ENCODE measurements at places on chromosomes 3 and 15.

GRCh38 chr15:44738340-44738984 is 2.1 kb downstream of the TRIM69 start:
- peak; percentile 20 for DNase-seq

DNA sequence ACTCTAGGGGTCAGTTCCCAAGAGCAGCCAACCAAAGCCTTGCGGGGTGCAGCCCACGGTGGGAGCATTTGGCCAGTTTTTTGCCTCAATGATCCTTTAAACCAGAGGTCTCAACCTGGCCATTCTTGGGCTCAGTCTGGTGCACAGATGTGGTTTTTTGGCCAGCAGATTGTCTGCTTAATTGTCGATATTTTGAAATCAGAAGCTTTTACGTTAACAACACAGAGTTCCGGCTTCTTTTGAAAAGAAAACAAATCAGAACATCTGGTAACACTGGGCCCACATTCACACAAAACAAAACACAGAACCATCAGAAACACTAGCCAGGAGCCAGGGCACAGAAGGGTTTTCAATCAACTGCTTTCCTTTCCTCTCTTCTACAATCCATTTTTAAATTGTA is 127.7 kb downstream of the XXYLT1 start:
- DNase-seq, result no peak

DNA sequence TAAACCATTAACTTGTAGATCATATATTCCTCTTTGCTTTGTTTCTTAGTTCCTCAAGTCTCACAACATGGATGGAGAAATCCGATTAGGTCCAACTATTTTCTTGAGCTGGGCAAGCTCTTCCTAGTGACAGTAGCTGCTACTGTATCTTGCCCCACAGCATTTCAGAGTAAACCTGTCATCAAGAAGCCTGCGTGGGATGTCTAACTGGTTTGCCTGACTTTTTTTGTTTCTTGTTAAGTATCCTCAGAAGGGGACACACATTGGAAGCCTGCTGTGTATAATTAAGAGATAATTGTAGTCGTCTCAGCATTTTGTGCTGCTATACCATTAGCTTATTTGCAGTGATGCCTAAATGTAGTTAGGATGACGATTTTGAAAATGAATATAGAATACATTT is 29.3 kb upstream of the STT3B start:
- no peak for DNase-seq

GRCh38 chr15:30001602-30002001 is 81.2 kb upstream of the GOLGA8J start:
- no peak for DNase-seq

DNA sequence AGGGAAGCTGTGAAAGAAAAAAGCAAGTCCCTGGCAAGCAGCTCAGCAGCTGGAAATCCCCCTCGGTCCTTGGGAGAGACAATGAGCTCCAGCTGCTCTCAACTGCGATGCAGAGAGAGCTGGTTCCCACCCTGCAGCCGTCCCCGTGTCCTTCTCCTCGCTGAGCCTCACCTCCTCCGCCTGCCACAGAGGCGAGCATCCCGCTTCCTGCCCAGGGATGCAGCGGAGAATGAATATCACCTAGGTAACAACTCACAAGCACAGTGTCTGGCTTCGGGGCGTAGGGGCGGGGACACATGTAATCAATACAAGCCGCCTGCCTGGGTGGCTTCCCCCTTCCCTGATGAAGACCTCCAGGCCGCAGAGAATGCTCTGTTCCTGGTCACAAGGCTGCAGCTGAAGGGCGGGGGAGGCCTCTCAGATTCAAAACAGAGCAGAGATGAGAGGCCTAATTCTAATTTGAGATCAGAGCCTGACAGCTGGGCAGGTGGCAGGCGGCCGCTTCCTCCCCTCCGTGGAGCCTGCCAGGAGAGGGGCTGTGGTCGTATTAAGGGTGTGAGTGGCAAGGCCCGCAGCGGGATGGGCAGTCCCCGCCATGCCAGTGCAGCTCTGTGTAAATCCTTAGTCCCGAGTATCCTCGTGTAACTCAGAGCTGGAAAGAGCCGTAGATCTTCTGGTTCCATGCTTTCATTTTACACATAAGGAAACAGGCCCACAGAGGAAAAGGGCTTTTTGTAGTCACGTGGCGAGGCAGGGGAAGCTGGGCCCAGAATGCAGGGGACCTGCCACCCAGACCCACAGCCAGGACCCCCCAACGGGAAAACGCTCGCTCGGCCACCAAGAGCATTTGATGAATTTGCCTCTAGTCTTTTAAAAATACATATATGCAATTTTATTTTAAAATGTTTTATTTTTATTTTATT is 24.3 kb downstream of the ZDHHC19 start:
- DNase-seq, result peak; percentile 61

DNA sequence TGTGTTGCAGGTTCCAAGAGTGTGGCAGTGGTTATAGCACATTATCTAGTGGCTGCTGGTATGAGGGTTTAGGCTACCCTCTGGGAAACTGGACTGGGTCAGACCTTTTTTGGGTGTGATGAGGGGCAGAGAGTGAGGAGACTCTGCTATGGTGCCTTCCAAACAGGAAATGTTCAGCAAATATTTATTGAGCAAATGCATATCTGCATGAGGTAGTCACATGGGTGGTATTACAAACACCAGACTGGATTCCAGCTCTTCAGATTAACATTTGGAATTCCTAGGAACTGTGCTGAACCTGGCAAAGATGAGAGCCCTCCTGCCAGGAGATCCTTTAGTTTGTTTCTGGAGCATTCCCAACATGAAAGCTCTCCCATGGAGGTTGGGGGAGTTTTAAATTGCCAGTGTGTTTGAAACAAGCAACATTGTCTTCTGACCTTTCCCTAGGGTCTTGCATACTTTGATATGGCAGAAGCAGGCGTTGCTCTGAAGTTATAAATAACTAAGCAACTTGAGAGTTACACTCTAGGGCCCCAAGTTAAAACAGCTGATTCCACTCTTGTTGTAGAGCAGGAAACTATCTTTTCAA is 341.2 kb upstream of the C2CD4B start:
- DNase-seq, result no peak

DNA sequence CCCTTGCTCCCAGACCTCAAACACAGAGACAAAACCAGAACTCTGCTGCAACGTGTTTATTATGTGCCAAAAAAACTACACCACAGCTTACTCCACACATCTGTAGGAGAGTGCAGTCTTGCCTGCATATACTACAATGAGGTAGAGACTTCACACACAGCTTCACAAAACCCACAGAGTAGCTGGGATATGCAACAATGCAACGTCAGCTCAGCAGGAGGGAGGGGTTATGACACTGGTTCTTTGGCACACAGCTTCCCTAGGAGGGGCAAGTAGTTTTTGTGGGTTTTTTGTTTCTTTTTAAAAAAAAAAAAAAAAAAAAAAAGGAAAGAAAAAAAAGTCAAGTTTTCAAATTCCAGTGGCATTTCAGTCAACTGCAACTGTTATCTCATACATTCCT is 2.9 kb upstream of the RPS17 start:
- peak; percentile 32 for DNase-seq

GRCh38 chr15:78004222-78004727 is 73.2 kb downstream of the TBC1D2B start:
- DNase-seq, result no peak

GRCh38 chr15:99504823-99505551 is 60.8 kb upstream of the MEF2A start:
- no peak for DNase-seq

DNA sequence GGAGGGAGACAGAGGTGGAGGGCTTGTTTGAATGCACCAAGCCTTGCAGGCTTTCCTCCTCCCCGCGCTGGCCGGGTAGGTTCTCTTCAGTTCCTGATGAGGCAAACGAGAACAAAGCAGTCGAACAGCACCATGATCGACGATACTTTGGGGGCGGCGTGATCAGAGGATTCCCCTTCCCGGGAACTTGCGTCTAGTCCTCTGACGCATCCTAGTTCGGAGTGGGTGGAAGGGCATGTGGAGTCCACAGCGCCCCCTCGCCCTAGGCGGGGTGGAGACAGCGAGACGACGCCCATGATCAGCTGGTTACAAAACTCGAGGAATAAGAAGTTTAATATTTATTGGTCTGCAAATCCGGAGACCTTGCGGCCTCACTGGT is 452 bp upstream of the SV2B start:
- DNase-seq, result peak; percentile 36

- no peak for DNase-seq
Measured at GRCh38 chr3:152323834-152324233, 55.1 kb downstream of the MBNL1 start.

DNA sequence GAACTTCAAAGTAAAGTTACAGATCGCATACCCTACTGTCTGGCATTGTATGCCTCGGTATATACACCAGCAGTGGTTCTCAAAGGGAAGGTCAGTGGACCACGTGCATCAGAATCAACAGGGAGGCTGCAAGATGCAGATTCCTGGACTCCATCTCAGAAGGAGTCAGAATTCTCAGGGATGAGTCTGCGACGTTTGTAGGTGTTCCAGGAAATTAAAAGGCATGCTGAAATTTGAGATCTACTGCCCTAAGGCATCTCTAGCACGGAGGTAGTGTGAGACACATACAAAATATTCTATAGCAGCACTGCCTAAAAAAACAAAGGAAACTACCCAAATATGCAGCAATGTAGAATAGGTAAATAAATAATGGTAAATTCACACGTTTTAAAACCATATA is 136.8 kb upstream of the BNIP2 start:
- no peak for DNase-seq

DNA sequence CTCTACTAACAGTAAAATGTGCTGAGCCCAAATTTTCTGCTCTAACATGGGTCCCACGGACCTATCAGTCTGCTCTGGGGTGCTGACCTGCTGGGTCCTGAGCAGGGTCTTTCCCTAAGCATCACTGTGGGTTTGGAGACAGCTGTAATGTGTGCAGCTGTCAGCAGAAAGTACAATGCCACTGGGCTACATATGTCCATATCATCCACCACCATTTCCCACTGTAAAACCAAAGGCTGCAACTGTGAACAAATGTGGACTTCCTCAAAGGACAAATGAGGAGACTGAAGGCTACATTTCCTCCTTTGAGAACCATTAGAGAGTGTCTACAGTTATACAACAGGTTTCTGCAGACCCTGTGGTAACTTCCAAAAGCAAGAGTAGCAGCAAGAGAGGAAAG is 33.8 kb upstream of the IP6K2 start:
- no peak for DNase-seq

GRCh38 chr15:95733931-95734330 is 596.6 kb upstream of the NR2F2 start:
- DNase-seq, result no peak

GRCh38 chr3:46110701-46111493 is 83.6 kb upstream of the XCR1 start:
- no peak for DNase-seq

DNA sequence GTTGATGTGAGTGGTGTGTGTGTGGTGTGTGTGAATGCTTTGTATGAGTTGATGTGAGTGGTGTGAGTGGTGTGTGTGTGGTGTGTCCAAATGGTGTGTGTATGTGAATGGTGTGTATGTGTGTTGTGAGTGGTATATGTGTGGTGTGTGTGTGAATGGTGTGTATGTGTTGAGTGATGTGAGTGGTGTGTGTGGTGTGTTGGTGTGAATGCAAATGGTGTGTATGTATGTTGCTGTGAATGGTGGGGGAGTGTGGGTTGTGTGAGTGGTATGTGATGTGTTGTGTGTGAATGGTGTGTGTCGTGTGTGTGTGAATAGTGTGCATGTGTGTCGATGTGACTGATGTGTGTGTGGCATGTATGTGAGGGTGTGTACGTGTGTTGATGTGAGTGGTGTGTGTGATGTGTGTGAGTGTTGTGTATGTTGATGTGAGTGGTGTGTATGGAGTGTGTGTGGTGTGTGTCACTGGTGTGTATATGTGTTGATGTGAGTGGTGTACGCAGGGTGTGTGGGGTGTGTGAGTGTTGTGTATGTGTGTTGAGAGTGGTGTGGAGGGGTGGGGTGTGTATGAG is 40.6 kb downstream of the ARNT2 start:
- no peak for DNase-seq

- no peak for DNase-seq
Measured at GRCh38 chr15:85128621-85129020, 147.0 kb downstream of the PDE8A start.

DNA sequence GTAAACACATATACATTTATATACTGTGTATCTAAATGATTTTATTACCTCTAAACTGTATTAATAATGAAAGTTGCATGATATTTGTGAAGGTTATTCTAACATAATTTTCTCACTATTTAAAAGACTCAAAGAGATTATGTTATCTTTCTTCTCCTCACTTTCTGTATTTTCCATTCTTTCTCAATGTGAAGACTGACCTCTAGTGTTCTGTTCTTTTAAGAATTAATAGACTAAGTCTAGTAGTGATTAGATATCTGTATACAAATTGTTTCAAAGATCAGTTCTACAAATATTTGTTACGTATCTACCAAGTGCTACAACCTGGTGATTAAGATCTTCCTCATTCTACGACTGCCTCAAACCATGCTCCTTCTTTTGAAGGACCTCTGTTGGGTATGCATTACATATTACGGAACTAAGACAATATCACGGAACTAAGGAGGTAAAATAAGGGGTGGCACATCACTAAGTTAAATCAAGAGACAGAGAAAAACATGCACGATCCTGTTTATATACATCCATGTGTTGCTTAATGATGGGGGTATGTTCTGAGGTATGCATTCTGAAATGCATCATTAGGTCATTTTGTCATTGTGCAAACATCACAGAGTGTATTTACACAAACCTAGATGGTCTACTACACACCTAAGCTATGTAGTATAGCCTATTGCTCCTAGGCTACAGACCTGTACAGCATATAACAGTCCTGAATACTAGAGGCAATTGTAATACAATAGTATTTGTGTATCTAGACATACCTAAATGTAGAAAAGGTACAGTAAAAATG is 161.5 kb upstream of the KBTBD8 start:
- DNase-seq, result no peak

GRCh38 chr3:181050738-181051137 is 61.2 kb upstream of the DNAJC19 start:
- no peak for DNase-seq

DNA sequence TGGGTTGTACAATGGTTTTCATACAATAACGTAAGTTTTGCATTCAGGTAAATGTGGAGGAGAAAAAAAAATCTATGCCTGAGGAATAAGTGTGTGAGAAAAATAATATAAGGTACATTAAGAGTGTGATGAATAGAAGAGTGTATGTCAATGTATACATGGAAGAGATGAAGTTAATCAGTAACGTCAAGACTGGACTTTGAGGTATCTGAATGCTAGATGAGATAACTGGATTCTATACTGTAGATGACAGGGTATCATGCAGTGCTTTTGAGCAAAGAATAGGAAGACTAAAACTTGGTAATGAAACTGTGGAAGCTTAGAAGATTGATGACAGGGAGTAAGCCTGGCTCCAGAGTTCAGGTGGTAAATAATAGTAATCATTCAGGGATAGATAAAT is 666.7 kb upstream of the SGO1 start:
- no peak for DNase-seq

GRCh38 chr3:152352554-152352953 is 83.8 kb downstream of the MBNL1 start:
- no peak for DNase-seq

GRCh38 chr15:88877906-88878305 is 17.4 kb downstream of the HAPLN3 start:
- no peak for DNase-seq
